Esophagus squamous epithelium (tissue), 5 donors: ENCODE measurements at places on chromosomes 6 and 20.

GRCh38 chr20:32580970-32581838 lies 3.9 kb downstream of the NOL4L start:
- DNase-seq, result no peak

- DNase-seq, result no peak
Measured at GRCh38 chr20:57782631-57783041, 72.8 kb upstream of the PMEPA1 start.

DNA sequence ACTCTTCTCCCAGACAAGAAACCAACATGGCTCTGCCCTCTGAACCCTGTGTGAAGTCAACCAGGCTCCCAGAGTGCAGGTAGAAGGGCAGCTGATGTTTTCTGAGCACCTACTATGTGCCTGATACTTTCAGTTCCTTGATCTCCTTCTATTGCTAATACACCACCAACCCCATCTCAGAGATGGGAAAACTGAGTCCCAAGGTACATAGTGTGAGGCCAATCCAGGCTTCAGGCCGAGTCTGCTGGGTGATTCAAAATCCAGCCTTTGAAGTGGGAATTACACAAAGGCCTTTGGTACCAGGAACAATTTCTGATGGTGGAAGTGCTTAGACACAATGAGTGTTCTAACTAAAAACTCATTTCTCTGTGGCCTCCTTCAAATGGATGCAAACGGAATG lies 96.3 kb downstream of the NFATC2 start:
- no peak for DNase-seq

- DNase-seq, result no peak
Measured at GRCh38 chr6:47168180-47168579, 126.0 kb upstream of the ADGRF1 start.

DNA sequence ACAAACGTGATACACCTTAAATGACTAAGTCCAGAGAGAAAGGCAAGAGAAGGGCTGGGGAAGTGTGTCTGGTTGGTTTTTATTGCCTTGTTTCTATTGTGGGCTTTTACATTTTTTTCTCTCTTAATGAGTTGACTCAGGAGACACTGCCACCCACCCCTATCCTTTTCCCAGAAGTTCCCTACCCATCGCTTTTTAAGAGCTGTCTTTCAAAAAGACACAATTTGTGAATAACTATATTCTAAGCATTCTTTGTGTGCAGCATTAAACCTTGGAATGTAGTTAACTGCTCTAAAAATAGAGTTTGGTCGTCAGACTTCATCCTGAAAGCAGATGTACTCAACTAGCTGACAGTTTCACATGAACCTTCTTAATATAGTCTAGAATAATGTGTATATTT lies 174.9 kb downstream of the ISM1 start:
- no peak for DNase-seq

- no peak for DNase-seq
Measured at GRCh38 chr6:160431791-160432404, 83.7 kb downstream of the SLC22A3 start.

DNA sequence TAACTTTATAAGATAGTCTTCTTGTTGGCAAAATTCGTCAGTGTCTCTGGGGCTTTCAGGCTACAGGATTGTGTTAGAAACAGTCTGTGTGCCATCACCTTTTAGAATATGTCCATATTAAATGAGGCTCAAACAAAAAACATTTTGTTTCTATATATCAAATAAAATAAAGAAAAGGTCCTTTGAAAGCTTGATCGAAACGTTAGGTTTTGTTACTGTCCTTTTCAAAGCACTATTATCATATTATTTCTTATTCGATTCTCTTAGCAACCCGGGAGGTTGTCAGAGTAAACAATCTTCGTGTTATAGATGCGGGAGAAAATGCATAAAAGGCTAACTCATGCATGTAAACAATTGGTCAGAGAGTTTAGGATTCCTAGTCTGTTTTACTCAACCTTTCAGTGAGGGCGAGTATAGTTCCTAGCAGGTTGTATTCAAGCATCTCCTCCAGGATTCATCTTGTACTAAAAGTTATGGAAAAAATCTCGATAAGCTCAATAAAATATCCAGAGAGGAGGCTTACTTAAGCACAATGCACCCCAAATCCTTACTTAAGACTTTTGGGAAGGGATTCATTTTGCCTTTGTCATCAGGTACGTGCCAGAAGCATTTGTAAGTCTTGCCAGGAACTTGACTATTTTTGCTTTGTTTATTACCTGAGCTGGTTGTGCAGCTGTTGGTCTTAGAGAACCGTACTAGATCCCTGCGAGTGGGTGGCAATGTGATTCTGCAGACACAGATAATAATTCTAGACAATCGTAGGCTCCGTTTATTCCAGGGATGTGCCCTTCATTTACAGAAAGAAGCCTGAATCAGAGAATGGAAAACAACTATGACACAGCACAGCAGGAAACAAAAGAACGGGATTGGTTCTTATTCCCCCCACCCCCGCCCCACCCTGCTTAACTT lies 159.6 kb upstream of the ZNF217 start:
- no peak for DNase-seq

DNA sequence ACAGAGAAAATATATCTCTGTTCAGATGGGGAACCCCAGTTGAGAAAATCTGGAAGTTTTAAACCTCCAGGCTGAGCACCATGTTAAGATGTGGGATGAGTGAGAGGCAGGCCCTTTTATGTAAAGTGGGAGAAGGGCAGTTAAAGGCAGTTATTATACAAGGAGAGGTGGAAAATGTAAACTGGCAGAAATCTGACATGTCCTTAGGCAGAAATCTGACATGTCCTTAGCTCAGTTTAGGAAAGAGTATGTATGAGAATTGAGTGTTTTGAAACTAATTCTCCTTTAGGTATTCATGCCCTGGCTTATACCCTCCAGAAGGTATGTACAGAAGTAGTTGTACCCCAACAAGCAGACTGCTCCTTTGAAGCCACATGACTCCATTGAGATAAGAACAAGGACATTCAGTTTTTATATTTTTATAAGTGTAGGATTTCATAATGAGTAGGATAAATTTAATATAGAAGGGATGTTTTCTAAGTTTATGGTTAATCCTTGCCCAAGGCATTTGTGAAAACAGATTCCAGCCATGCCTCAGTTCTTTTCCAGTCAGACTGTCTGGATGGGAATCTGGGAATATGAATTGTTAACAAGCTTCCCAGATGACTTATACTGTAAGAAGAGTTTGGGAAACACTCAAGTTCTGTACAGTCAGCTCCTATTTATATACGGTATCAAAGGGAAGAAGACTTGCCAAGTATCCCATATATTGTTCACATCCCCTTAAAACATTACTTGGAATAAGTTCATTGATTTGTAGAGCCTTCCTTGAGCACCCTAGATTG lies 87.7 kb downstream of the SCAND1 start:
- no peak for DNase-seq

DNA sequence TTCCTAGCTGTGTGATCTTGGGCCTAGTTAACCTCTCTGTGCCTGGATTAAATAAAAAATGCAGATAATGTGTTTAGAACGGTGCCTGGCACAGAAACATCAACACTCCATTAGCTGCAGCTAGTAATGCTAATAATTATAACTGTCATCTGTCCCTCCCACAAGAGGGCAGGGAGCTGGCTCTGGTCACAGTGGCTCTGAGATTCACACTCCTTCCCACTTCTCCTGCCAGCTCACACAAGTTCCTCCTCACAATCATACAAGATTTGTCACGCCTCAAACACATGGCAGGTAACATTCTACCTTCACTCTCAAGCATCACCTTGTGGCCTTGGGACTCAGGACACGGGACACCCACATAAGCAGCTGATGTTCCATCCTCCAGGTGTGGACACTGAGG lies 2.4 kb downstream of the ADA start:
- DNase-seq, result no peak

- DNase-seq, result no peak
Measured at GRCh38 chr6:111871725-111872400, 1.4 kb downstream of the FYN start.

DNA sequence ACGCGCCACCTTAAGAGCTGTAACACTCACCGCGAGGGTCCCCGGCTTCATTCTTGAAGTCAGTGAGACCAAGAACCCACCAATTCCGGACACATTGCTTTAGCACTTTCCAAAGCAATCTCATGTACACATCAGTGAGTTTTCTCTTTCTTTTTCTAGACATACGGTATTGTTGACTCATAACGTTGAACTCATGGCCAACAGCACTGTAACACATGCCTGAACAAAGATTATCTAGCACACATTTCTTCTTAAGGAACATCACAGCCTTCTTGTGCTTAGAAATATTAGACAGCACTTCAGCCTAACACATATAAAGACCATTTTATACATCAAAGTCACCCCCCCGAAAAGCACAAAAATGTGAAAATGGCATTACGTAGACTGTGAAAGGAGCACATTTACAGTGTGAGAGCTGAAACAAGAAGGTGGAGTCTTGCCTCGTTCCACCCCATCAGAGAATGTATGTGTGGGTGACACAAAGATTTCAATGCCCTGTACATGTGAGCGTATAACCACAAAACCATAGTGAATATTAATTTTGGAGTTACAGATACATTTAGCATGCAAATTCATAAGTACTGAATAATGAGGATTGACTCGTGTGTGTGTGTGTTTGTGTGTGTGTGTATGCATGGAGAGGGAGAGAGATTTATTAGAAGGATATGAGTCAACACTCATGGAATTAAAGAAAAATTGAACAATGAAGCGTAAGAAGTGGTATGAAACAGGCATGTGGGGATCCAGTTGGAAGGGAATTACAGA lies 134.1 kb downstream of the FAM83B start:
- no peak for DNase-seq

DNA sequence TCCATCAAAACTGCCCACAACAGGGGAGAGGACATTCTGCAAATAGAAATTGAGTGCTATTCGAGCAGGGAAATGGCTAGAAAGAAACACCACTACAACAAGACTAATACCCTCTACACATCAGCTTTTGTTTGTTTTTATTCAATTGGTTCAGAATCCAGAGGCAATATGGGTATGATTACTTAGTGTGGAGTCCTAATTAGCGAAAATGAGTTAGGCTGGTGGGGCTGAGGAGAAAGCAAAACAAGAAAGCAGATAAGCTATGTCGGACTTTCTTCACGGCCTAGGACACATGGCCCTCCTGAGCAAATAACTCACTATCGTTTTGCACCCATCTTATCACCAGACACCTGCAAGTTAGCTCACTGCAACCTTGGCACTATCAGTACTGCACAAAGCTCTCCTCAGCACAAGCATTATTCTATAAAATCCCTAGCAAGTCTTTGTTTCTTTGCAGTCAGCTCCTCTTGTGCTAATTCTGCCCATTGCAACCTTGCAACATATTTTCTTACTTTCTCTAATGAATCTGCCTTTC lies 31.3 kb upstream of the SH3BGRL2 start:
- DNase-seq, result no peak

DNA sequence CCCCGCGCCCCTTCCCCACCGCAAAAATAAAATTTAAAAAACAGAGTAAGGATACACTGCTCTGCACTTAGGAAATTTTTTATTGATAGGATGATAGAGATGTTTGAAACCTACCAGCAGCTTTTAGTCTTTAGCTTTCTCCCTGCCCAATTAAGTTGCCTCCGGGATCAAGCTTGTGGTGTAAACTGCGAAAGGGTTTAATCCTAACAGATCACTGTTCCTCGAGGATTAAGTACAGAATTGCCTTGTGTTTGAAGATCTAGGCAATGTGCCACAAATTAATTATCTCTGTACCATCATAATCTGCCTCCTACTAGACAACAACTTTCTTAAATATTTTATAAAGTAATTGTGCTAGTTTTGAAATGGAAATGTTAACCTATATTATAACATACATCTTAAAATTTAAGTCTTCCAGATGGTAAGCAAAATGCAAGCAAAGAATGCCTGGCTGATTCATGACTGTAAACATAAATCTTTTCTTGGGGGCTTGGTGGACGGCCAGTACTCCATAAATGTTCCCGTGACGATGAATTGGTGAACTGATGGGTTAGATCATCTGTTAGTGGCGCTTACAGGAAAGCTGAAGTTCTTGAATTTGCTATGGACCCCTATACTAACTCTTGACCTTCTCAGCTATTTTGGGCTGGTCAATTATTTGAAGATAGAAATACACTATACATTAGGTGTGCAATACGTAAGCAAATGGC lies 58.0 kb upstream of the ARHGAP18 start:
- no peak for DNase-seq

DNA sequence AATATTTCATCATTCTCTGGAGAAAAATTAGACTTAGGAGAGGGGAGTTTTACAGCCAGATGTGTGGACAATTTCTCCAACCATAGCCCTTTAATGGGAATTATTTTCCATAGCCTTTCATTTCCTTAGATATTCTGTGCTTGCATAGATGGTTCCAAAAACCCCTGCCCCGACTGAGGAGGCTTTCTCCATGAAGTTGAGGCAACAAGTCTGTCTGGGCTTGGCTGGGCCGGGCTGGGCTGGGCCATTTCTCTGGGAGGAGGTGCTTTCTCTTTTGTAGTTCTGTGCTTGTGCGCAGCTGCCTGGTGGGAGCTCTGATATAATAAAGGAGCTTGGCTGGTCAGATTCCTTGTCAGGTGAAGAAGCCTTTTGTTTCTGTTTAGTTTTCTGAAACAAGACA lies 71.4 kb downstream of the SOBP start:
- DNase-seq, result no peak

GRCh38 chr6:75368151-75368779 lies 83.7 kb upstream of the TMEM30A start:
- no peak for DNase-seq

DNA sequence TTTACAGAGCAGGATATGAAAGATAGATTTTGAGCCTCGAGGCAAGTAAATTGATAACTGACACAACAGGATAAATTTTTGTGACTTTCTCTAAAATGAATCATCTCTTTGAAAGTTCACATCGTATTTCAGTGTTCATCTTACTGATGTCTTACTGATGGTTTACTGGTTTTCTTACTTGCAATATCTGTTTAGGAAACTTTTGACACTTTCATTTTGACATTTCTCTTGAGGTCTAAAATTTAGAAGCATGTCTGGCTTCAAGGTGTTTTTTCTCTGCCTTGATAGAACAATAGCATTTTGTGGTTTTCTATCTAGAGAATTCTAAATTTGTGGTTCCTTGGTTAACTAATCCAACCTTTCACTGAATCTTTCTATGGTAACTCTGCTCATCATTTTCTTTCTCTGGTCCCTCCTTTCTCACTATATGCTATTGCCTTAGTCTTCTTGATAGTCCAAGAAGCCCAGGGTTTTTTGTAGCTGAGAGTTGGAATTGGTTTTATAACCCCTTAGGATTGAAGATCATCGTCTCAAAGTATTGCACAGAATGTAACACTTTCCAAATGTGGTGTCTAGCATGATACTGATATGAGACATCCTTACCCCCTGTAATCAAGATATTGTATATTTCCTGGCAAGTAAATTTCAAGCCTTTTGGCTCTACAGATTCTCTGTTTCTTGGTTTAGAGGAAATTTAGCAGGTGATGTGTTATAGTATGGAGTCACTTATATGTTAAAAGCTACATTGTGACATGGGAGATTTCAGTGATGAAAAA lies 98.7 kb downstream of the RNF144B start:
- no peak for DNase-seq
